ENCODE measurements at places on chromosomes 6 and 20.
A peak's percentile ranks its signal among the peaks of the same experiment; 100 is the strongest.

GRCh38 chr6:51562198-51562597 is 525.2 kb downstream of the PKHD1 start:
- DNase-seq = no peak

DNA sequence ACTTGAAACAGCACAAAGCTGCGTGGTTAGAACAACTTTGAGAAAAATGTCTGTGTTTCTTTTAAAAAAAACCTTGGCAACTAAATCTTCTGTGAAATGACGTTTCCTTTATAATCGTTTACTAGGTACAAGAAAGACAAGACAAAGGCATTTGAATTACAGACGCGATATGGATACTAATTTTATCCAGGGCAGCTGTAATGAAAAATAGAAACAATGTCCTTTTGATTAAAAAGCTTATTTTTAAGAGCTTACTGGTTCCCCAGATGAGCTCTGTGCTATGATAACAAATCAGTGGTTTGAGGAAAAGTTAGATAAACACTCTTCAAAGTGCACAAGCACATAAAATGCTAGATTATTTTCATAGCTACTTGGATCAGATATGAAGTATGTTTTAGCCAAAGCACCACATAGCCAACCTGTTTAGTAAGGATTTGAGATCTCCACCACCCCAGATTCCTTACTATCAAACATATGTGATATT is 1.6 kb upstream of the SYNCRIP start:
- no peak for DNase-seq

GRCh38 chr6:142846459-142846831 is 98.5 kb downstream of the HIVEP2 start:
- no peak for DNase-seq

GRCh38 chr6:50093116-50093937 is 43.6 kb upstream of the DEFB112 start:
- DNase-seq = no peak

DNA sequence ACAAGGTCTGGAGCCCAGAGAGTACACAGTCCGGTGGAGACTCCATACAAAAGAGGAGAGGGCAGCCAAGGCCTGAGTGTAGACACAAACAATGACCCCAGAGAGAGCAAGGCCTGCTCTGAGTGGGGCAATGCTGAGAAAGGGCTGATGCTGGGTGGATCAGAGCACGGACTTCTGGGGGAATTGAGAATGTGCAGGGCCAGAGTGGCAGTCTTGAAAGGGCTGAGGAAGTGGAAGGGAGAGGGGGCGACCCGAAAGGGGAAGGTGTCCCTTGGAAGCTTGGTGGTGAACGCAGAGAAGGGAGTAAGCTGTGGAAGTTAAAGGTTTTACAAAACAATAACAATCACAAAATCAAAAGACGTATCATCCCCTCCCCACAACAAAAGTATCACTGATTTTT is 12.0 kb upstream of the GRM4 start:
- DNase-seq = no peak

- DNase-seq = no peak
Observed at GRCh38 chr6:167710363-167710920, 116.3 kb upstream of the AFDN start.

DNA sequence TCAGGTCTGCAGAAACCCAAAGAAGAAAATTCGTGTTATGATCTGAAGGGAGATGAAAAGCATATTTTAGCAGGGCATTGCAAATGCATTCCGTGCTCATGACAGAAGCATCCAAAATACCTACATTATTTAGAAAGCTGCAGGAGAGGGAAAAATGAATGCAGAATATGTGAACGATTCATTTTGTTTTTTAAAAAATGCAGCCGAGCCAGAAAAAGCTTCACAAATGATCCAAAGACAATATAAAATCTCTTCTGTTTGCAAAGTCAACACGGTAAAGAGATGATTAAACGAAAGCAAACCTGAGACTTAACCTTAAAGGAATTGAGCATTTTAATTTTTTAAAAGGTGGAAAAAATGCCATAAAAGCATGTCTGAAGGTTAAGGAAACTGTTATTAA is 136.1 kb upstream of the SULF2 start:
- DNase-seq = no peak

- no peak for DNase-seq
Observed at GRCh38 chr6:143068001-143068400, 7.3 kb downstream of the AIG1 start.

GRCh38 chr20:653110-653589 is at the start of gene SRXN1:
TSS of gene SRXN1 (minus strand) at chr20:653200. CDS start at chr20:653185, 15 bp downstream.
- peak; percentile 36 for DNase-seq

Data from cortex of kidney (tissue), 1 donor.